COR-L47 (cell line): ENCODE measurements at places on chromosomes 1 and 21.

- DNase-seq: no peak
These were observed 274.4 kb downstream of the BRINP2 start for GRCh38 chr1:177444997-177445746.

DNA sequence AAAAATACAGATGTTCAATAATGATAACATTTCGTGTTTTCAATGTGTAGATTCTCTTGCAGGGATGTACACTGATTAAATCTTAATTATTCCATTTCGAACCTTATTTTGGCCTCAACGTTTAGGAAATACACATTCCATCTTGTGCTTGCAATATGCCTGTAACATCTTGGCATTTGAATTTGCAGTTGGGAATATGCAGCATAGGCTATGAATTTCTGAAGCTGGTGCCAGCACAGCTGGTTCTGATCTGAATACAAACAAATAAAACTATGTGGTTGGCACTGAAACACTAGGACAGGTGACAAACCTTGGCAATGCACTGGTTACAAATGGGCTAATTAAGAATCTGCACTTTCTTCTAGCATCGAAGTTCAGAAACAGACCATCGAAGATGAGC lies 108.4 kb downstream of the ERG start:
- DNase-seq: no peak

DNA sequence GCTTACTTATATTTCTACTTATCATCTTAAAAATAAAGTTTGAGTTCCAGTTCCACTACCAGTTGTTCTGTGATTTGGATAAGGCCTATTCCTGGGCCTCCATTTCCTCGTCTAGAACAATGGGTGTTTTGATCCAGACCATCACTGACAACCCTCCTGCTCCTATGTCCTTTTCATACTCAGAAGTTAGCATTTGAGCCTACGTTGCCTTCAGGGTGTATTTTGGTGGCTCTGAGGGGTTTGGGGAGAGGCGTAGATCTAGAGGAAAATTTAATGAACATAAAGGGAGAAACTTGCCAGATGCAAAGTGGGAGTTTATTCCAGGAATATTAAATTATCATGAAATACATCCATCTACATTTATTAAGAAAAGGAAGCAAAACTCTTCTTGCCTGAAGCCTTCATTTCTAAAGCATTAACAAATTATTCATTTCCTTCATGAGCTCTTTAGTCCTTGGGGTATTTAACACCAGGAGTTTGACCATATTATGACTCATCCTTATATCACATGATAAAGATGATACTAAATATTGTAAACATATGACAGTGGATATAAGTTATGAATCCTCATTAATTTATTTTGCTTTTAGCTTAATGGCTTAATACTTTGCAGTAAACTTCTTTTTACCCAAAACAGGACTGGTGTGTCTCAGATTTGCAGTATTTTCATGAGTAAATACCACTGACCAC lies 47.2 kb upstream of the SYT14 start:
- no peak for DNase-seq

DNA sequence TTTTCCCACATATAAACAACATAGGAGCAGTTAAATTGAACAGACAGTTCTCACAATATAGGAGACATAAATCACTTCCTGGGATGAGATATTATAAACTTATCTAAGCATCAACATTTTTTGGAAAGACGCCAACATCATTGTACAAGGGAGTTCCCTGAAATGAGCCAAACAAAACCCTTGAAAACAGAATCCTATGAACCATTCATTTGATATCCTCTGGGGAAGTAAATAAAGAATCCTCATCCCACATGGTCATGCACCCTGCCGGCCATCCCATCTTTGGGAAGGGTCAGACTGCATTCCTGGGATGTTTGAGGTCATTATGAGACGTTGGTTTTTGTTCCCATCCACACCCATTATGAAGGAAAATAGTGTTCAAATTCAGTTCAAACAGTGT lies 111.8 kb upstream of the USP25 start:
- no peak for DNase-seq

- no peak for DNase-seq
These were observed 24.0 kb upstream of the PADI6 start for GRCh38 chr1:17347769-17348592.
